Mammary microvascular endothelial cell (primary cell): ENCODE measurements at places on chromosomes 7 and 10. TPM values are rescaled to one million over a fixed set of nuclear protein-coding genes. Genes with fewer than 3 reads are reported as not detected.

NME8 gene
- total RNA-seq: not detected in 2 replicates

RNF148 gene
- total RNA-seq: 0.40 and 0.44 TPM in 2 replicates

MMP21 gene
- total RNA-seq: 0.07 TPM in 1 of 2 replicates, not detected in the other

MGAM2 gene
- not detected in 2 replicates for total RNA-seq

FXYD4 gene
- total RNA-seq: not detected in 2 replicates
